ENCODE measurements at places on chromosomes 4 and X.

DNA sequence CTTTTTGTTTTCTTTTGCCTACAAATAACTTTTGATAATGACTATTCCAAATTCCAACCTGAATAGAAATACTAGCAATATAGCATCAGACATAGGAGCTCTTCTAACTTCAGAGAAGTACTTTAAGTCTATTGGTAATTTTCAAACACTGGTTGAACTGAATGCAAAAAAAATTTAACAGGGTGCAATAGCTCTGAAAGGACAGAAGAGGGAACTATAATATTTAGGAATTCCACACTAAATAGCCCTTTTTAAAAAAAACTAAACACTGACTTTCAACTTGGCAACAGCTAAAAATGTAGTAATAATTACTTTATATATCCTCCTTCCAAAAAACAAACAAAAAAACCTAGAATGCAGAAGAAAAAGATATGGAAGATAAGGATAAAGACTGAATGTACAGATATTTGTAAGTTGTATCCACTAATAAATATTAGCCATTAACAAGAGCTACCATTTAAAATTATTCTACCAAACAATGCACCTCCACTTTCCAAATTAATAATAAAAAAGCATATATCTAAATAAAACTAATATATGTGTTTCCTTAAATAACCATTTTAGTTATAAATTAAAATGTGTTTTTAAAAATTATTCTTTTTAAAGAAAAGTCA is 81.4 kb downstream of the FBXW7 start:
- peak; percentile 59 for DNase-seq

DNA sequence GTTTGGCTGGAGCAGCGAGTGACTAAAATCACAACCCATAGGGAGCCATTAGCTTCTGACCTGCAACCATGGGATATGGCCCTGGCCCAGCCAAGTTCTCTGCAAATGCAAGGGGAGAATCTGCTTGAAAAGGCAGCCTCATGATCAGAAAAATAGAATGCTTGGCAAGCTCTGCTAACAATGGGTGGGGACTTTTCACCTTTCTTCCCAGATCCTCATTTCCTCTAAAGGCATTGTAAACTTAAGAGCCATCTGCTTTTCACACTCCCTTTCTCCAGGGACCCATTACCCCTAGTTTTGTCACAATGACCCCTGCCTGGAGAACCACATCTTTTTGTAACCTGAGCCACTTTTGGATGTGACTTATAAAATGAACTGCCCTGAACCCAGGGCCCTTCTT is 104.3 kb downstream of the PARM1 start:
- no peak for DNase-seq

DNA sequence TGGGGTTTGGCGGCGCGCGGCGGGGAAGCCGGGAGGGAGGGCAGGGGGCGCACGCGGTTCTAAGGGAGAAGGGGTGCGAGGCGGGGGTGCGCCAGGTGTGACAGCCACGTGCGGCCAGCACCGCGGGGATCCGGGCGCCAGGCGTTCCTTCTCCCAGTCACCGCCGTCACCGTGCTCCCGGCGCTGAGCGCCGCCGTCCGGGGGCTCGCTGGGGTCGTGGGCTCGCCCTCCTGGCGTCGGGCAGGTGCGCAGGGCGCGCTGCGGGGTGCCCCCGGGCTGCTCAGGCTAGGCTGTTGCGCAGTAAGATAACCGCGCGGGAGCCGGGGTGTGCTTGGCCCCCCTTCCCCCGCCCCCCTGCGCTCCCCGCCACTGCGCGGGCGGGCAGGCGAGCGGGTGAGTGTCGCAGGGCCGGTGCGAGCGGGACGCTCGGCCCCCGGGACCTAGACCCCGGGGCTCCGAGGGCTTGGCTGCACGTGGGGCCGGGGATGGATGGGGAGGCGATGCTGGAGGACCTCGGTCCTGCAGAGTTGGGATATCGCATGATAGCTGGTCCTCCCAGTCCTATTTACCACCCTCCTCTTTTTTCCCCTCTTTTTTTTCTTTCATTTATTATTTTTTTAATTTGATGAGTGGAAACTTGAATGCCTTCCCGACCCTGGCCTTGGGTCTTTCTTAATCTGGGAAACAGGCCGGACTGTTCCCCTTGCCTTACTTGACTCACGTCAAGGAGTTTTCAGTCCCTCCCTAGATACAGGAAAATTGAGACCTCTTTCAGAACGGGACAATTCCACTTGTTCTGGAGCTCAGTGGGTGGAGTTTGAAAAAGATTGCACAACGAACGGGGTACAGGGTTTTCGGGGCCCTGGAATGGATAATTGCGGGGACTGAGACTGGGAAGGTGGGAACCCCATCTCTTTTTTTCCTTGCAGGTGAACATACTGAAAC is 797 bp downstream of the TXLNG start:
- DNase-seq: peak; percentile 3

DNA sequence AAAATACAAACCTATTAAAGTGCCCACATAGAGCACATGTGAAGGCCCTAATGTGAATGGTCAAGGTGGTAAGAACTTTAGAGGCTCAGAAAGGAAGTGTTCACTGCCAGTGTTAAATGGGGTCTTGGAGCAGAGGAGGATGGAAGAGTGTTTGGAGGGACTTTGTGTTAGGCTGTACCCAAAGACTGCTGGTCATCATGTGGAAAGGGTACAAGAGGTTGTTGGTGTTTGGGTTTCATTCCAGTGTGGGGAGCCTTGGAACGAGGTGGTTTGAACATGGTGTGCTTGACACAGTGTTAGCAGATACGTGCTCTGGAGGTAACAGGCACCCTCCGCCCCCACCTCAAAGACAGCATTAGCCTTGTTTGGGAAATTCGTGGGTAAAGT is 73.1 kb downstream of the RAPGEF2 start:
- no peak for DNase-seq

- peak; percentile 18 for DNase-seq
Observed at GRCh38 chrX:134406356-134407064, 53.5 kb upstream of the HPRT1 start.

GRCh38 chr4:47373709-47374108 is 89.8 kb downstream of the COMMD8 start:
- no peak for DNase-seq

- no peak for DNase-seq
Observed at GRCh38 chr4:6751611-6752485, 30.7 kb upstream of the KIAA0232 start.

DNA sequence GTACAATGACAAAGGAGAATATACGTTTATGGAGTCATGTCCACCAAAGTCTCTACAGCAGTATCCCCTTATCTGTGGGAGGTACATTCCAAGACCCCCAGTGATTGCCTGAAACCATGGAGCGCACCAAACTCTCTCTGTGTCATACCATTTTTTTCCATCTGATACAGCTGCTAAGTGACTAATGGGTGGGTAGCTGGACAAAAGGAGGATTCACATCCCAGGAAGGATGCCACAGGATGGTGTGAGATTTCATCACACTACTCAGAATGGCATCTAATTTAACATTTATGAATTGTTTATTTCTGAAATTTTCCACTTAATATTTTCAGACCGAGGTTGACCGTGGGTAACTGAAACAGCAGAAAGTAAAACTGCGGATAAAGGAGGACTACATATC is 49.8 kb upstream of the AGA start:
- no peak for DNase-seq

DNA sequence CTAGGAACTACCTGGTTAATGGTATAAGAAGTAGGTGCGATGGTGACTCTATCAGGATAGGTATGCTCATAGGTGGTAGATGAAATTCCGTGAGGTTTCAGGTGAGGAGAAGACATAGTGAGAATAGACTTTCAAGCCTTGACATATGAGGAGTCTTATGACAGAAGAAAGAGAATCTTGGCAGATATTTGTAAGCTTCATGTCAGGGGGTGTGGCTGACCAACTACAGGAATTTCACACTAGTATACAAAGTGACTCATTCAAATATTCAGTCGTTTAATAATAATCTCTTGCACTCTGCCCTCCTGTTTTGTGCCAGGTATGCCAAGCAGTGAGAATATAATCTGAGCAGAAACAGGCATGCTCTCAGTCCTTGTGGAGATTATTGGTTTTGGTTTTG is 22.8 kb downstream of the PACRGL start:
- no peak for DNase-seq

DNA sequence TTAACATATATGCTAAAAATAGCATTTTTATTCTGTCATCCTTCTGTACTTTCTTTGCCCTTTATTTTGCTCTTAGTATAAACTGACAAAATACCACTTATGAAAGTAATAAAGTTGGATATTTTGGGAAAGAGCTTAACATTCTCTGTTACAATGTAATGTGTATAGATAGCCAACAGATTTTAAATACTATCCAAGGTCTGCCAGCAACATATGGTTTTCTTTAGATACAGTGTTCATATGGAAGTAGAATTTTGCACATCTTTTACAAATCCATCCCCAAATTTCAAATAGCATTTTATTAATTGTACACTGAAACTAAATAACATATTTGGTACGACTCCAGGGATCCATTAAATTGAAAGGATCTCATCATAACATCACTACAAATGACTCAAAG is 268.6 kb upstream of the PCDH18 start:
- no peak for DNase-seq

DNA sequence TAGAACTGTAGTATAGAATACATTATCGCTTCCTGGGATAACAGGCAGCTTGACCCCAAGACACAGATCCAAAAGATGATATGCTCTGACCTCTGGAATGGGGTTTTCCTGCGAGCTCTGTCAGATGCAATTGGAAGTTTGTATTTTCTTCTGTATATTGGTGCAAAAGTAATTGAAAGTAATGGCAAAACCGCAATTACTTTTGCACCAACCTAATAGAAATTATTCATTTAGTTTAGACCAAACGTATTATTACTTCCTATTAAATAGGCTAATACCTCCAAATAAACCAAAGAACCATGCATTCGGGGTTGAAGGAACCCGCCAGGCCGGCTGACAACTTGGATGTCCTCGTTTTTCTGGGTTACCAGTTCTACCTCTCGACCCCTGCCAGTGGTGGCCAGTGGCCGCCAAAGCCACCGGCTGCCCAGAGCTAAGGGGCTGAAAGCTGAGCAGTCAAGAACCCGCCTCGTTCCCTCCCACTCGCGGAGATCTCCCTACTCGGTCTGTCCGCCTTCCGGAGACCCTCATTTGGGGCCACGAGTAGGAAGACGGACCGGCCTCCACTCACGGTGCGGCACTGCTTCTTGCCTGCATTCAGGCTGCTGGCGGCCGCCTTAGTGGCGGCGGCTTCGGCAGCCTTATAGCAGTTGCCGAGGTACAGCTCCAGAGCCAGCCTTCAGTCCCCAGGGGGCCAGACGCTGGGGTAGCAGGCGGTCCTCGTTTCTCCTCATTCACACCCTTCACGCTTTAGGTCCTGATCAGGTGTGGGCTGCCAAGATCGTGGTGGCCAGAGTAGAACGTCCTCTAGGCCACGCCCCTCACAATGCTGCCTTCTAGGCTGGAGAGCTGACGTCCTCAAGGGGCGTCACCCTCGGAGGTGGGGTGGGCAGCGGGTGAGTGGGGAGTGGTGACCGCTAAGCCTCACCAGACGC is 121.9 kb downstream of the RBMX2 start:
- DNase-seq: peak; percentile 2

DNA sequence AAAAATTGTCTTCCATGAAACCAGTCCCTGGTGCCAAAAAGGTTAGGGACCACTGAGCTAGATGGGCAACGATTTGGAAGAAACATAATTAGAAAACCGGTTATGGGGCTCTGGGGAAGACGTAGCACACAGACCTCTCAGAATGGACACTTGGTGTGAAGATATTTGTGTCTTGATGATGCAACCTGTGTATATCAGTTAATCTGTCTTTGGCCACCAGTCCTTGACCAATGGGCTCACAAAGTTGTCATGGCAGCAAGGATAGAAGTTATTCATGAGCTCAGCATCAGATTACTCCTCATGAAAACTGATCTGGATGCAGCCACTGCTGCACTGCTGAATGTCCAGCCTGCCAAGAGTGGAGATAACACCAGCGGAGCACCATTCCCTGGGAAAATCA is 13.6 kb downstream of the MTNR1A start:
- DNase-seq: no peak

DNA sequence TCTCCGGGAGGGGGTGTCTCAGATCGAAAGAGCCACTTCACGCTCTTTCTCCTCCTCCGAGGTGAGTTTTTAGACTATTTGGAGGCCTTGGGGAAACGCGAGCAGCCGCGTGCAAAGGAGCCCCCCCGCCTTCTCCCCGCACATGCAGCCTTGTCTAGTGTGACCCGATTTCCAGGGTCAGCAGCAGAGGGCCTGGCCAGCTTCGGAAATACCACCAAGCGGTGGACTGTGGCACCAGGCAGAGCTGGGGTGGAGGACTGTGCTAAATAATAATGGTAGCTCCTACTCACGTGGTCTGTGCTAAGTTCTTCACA is 79.3 kb upstream of the BCOR start:
- DNase-seq: no peak

GRCh38 chr4:100286636-100287035 is 96.4 kb upstream of the DDIT4L start:
- DNase-seq: no peak

GRCh38 chr4:141375855-141376254 is 155.2 kb downstream of the ZNF330 start:
- peak; percentile 90 for DNase-seq

DNA sequence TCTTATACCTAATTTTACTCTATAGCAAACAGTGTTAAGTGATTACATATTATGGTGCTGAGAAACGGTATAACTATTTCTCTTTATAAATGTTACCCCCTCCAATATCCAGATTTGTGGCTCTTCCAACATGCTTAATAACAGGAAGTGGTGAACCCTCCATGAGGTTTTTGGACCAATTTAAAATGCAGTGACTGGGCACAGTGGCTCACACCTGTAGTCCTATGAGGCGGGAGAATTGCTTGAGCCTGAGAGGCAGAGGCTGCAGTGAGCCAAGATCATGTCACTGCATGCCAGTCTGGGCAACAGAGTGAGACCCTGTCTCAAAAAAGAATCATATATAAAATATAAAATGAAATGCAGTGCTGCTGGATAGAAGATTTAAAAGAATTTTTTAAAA is 137.3 kb downstream of the MGST2 start:
- no peak for DNase-seq

GRCh38 chrX:132853040-132853439 is 105.4 kb downstream of the HS6ST2 start:
- DNase-seq: peak; percentile 74

Data from fibroblast of pulmonary artery (primary cell).